Psoas muscle (tissue), 8 donors: ENCODE measurements at places on chromosomes 12 and 14.

- DNase-seq = peak; percentile 82
These were observed 180.6 kb downstream of the AKAP6 start for GRCh38 chr14:32509632-32510187.

- no peak for DNase-seq
These were observed 384.9 kb upstream of the FOXG1 start for GRCh38 chr14:28381656-28382055.

- no peak for DNase-seq
These were observed 22.8 kb upstream of the SLC38A2 start for GRCh38 chr12:46395388-46395787.

- peak; percentile 49 for DNase-seq
These were observed 608 bp downstream of the PTGES3 start for GRCh38 chr12:56687223-56688128.

DNA sequence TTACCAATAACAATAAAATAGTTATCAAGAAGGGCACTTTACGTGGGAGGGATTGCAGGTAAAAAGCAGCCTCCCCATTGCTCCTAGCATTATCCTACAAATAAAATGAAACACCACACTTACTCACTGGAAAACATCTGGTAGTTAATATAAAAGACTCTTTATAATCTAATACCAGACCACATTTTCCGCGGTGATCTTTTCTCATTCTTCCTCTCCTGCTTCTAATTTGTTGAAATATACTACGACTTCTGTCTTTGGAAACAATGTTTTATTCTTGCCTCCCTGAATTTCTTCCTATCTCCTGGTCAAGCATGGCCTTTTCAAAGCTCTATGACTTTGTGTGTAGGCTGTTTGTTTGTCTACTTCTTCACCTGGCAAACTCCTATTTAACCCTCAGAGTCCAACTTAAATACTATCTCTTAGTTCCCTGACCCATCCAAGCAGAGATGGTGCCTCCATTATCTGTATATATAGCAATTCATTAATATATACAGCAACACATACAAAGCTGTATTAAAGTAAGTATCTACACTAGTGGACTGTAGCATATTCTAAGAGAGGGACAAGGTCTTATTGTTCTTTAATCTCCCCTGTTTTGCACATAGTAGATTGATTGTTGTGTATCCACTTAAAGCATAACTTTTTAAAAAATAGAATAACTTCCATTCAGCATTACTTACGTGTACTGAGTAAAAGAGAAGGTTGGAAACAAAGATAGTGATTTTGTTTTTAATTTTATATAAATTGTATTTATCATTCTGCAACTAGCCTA is 228.3 kb downstream of the CEP128 start:
- no peak for DNase-seq

DNA sequence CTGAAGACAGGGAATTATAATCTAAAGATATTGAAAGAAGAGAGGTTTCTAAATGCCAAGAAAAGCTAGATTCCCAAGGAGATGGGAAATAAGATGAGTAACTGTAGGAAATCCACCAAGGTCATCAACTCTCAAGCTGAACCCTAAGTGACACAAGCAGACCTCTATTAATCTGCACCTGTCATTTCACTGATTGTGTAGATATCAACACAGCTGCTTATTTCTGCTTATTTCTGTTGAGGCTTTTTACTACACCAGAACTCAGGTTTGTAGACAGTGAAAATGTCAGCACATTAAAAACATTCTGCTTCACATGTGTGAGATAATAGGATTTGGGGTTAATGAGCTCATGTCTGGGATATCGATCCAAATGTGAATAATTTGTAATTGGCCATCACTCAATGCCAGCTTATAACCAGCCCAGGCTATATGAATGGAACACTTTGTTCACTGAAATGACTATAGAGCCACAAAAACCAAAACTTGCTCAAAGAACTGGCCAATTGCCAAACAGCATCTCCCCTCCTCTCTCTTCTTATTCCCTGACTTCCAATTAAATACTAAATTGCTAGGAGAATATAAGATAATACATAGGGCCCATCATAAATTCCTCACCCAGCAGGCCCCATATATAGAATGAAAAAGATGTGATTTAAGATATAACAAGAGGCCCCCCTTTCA is 188.7 kb upstream of the ARID2 start:
- DNase-seq = no peak

- no peak for DNase-seq
These were observed 82.7 kb upstream of the GPR68 start for GRCh38 chr14:91327250-91327595.

GRCh38 chr14:86027144-86027543 is 497.2 kb downstream of the FLRT2 start:
- no peak for DNase-seq
